Thymus (tissue), 14 donors: ENCODE measurements at places on chromosomes 1 and 21.

- peak; percentile 71 for DNase-seq
Measured at GRCh38 chr21:29449306-29449950, 150.7 kb downstream of the BACH1 start.

- peak; percentile 58 for DNase-seq
Measured at GRCh38 chr1:223363856-223364684, at the start of gene SUSD4. TSS of gene SUSD4 (minus strand) at chr1:223364176. CDS start at chr1:223363425, 751 bp downstream.

- no peak for DNase-seq
Measured at GRCh38 chr1:53134961-53135734, 7.3 kb downstream of the SLC1A7 start.

DNA sequence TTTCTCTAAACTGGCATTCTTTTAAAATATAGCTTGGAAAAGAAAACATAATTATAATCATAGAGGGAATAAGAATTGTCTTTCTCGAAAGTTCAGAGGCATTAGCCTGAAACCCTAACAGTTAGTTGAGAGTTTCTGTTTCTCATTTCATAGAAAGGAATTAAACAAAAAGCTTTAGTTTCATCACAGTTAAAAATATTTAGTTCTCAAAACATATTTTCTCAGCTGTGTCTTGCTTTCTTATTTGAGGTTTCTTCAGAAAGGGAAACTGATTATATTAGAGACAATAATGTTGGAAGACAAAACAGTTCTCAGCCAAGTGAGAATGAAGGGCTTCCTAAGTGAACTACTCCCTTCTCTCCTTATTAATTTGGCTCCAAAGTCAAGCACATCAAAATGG is 75.4 kb upstream of the C1orf105 start:
- DNase-seq, result no peak

- DNase-seq, result no peak
Measured at GRCh38 chr1:109910963-109911798, 532 bp downstream of the CSF1 start.

- no peak for DNase-seq
Measured at GRCh38 chr1:207316622-207317391, 4.7 kb upstream of the CD55 start.

- no peak for DNase-seq
Measured at GRCh38 chr1:20361401-20361800, 70.7 kb downstream of the VWA5B1 start.

GRCh38 chr1:24899581-24900485 is 30.2 kb downstream of the RUNX3 start:
- no peak for DNase-seq

DNA sequence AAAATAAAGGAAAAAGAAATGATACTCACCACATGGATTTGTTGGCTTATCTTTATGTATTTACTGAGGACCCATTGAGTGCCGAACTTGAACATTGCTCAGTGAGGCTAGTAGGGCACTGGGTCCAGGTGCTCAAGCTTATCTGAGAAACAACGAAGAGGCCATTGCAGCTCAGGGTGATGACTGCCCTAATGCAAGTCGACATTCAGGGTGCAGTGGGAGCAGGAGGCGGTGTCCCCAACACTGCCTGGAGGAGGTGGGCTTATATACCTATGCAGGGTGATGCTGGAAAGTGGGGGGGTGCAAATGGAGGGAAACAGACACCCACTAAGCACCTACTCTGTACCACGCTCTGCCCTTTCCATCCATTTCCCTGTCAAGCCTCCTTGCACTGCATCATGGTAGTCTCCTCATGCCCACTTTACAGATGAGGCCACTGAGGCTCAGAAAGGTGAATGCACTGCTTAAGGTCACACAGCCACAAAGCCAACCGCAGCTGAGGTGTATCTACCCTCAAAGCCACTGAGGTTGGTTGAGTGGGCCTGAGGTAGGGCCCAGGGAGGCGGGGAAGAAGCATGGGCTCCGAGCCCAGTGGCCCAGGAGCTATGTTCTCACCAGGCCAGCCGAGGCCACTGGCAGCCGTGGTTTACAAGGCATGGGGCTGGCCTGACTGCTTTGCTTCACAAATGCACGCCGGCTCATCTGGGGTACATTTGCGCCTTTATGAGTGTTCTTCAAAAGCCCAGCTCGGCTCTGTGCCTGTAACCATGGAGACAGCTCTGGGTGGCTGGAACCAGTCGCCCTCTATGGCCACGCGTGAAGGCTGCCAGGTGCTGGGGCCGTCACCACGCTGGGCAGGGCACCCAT is 103.8 kb downstream of the EPHB2 start:
- DNase-seq, result no peak

- no peak for DNase-seq
Measured at GRCh38 chr1:244226435-244226834, 175.4 kb downstream of the ZBTB18 start.
